ENCODE measurements at places on chromosomes 3 and 15.

DNA sequence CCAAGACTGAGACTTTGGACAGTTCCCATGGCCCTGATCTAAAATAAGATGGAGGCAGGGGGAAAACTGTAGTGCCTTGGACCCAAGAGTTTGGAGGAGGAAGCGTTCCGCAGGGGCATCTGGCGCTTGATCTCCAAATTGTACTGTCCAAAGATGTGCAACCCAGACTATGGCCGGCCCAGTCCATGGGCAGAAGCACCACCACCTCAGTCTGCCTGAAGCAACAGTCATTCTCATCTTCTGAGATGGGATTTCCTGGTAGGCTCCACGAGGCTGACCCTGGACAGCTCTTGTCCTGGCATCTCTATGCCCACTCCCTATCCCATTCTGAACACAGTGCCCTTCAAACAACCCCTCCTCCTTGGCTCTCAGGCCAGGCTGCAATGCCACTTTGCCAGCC is 3.6 kb downstream of the INSYN1 start:
- DNase-seq = no peak

DNA sequence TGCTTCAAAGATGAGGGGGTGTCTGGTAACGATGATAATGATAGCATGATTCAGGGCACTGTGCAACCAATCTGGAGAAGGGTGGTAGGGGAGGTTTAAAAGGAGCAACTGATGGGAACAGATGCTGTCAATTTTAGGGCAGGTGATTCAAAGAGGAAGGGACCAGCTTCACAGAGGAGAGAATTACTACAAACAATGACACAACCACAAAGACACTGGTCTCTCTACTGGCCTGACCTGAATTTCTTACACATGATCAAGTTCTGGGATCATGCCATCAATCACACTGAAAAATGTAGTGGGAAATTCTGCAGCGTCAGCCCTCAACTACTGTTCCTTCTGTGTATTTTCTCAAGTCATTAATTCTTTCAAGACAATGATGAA is 2.6 kb upstream of the CDV3 start:
- DNase-seq = no peak

GRCh38 chr3:103381296-103382079 is 946.7 kb downstream of the ZPLD1 start:
- no peak for DNase-seq

DNA sequence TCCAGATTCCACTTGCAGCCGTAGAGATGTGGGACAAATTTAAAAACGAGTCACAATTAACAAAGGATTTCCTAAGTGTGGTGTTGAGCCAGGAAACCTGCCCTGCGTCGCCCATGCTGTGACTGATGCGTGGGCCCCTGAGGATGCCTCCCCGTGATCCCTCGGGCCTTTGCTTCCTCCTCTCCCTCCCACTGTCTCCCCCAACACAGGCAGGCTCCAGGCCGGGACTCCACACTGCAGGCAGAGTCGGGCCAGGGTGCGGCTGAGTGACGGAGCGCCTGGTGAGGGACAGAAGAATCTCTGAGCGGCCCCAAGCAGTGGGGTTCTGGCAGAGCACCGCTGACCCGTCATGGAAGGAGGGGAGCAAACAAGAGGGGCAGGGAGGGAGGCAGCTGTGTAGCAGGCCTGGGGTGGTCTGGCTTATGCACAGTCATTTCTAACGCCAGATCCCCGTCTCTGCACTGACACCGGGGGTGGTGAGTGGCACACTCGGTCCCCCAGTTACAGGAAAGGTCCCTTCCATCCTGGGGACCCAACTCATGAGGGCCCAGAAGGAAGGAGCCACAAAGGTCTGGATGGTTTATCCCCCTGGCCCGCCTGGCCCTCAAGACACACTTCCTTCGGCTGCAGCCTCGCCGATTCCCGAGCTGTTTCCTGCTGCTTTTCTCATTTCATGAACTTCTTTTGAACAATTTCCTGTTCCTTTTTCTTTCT is 91.0 kb downstream of the XXYLT1 start:
- DNase-seq = no peak

DNA sequence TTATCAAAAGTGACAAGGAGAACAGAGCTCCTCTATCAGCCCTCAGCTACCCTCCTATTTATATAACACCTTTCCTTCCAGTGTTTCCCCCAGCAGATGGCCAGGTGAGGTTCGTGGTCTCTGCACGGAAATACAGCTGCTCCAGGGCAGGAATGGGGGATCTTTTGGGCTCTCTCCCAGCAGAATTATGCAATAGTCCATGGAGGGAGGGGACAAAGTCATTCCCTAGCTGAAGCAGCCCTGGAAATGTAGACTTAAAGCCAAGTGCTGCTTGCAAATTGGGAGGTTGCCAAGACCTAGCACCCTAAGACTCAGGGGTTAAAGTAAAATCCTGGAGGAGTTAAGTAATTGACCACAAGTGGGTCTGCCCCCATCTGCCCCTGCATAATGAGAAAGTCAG is 256.3 kb downstream of the LRTM1 start:
- DNase-seq = no peak

- DNase-seq = no peak
These were observed 880 bp downstream of the NISCH start for GRCh38 chr3:52456169-52456799.

GRCh38 chr3:188468662-188469061 is 314.7 kb downstream of the LPP start:
- DNase-seq = no peak

DNA sequence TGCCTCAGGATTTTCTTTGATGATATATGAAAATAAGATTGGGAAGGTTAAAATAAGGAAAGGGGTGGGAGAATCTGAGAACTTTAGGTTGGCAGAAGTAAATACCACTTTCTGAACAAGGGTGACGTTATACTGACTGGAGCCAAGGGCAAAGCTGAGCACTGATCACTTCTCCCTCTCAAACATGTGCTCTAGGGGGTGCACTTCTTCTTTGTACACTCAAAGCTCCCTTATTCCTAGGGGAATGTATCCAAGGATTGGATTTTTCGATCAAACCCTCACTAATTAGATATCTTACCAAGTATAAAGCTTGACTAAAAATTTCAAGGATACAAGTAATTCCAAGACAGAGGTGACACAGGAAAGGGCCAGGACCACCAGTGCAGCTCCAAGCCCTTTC is 243.9 kb upstream of the UMPS start:
- DNase-seq = no peak

- no peak for DNase-seq
These were observed 58.6 kb downstream of the TMOD3 start for GRCh38 chr15:51887887-51888592.

DNA sequence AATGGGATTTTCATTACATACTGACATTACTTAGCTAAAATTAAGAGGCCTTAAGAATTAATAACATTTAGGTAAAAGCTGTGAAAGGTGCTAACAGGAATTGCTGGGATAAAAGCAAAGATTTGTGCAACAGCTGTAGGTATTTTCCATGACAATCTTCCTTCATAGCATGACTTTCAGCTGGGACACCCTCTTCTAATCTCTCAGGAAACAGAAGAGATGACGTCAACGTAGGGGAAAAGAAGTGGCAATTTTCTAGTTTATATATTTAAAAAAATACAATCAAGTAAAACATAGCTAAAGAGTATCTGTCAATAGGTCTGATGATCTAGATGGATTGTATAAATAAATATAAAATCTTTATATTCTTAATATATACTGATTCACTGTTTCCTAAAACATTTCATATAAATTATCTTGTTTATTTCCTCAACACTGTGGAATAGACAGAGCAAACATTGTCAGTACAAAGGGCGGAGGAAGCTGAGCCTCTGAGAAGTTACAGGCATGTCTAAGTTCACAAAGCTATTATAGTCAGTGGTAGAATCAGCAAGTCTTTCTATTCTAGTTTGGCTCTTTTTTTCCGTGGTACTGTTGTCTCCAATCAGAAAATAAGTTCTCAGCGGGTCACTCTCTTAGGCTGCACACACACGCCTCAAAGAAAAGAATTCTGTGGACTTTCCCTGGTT is 217.0 kb downstream of the P3H2 start:
- no peak for DNase-seq

DNA sequence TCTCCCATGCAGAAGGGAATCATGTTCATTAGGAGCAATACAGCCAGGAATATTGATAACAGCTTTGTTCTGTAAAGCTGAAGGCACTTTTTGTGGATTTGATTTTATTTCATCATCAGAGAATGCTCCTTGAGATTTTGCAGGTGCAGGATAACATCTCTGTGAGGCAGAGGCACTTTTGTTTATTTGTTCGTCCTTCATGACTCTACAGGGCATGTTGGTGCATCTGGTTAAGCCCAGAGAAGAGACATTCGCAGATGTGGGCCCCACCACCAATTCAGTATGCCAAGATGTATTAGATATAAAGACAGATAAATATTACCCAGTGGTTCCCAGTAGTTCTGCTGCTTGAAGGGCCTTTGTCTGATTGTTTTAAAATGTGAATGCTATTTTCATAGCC is 368.1 kb upstream of the SEMA6D start:
- DNase-seq = peak; percentile 37

- DNase-seq = no peak
These were observed 449.5 kb upstream of the TBL1XR1 start for GRCh38 chr3:177646749-177647148.

DNA sequence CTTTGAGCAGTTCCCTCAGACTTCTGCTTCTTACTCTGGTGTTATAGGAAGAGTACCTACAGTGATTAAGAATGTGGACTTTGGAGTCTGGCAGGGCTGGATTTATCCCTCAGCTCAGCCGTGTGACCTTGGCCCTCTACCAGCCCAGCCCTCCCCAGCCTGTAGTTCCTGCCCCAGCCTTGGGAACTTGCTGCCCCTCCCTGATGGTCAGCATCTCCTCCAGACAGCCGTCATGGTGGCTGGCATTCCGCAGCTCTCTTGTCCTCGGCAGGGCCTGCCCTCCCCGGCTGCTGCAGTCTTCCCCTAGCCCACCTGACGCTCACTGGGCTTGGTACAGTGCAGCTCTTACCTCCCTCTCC is 21.9 kb upstream of the CPNE9 start:
- DNase-seq = no peak

DNA sequence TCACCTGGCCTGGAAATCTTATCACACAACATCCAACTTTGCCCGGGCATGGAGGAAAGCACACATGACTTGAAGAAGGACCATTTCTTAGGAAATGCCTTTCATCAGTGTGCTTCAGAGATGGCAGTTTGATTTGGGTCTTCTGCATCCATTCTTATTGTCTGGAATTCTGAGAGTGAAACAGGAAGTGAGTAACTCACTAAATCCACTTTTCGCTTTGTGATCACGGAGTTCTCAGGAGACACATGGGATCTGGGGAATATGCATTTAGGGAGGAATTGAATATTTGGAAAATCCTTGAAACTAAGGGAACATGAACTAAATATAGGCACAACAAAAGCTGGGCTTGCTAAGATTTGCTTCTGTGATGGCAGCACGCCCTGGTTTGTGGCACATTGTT is 212.5 kb upstream of the FEZF2 start:
- DNase-seq = no peak

- DNase-seq = no peak
These were observed 36.9 kb downstream of the LRRFIP2 start for GRCh38 chr3:37137516-37137915.

DNA sequence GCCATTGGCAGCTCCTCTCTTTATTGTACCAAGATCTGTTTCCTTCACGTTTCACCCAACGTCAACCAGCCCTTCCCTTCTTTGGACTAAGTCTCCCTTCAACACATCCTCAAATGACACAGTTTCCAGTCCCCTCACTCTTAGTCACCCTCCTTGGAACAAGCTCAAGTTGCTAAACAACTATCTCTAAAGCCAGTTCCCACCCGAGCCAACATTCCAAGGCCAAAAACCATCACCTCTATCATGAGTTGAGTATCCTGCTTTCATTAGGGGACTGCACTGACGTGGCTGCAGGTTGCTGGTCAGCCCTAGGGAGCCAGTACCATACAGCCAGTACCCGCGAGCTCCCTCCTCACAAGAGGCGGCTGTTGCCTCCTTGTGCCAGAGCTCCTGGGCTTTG is 73.8 kb downstream of the LIPC start:
- peak; percentile 34 for DNase-seq

GRCh38 chr15:86201313-86202008 is 121.8 kb downstream of the AGBL1 start:
- DNase-seq = no peak

GRCh38 chr3:127794402-127794801 is 27.9 kb downstream of the MGLL start:
- no peak for DNase-seq

GRCh38 chr15:48653913-48654670 is 8.6 kb upstream of the FBN1 start:
- DNase-seq = no peak

DNA sequence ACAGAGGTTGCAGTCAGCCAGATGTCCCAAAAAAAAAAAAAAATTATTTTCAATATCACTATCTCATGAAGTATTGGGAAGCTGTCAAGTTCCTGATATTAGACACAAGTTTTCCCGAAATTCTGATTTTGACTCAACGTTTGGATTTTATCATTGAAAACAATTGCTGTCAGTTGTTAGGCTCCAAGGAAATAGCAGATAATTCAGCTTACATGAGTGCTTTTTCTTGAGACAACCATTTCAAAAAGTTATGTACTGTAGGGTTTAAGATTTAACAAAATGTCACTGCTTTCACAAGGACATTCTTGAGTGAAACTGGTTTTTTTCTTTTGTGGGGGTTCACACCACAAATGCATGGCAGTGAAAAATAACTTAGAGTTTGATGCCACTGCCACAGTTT is 9.3 kb upstream of the SETD5 start:
- DNase-seq = no peak

- DNase-seq = no peak
These were observed 40.9 kb upstream of the EPHB1 start for GRCh38 chr3:134753999-134754742.

DNA sequence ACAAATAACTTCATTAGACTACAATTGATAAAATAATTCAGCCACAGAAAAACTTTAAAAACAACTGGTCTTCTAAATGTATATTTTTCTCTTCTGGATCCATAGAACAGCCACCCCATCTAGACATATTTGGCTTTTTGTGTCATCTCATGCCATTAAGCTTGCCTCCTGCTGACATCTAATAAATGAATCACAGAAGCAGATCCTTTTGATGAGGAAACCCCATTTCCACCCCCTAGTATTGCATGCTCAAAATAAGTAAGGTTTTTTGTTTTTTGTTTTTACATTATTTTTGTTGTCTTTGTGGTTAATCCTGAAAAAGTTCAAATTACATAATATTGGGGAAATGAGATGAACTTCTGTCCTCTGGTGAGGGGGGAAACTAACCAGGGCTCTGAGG is 94.8 kb downstream of the DUT start:
- DNase-seq = no peak

DNA sequence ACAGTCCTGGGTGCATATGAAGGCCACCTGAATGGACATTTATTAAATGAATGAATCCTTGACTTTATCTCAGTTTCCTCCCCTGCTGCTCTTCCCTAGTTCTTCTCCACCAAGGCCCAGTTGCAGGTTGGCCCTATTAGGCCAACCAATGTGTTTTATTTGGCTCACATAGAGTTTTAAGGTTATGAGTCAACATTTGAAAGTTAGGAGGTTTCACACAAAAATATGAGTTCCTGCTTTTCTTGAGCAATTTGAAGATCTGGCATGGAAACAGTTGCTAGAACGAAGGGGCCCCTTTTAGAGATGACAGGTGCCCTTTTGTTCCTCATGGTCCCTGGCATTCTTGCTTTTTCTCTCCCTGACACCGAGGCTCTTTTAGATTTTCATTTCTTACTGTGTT is 83.0 kb upstream of the PDZRN3 start:
- no peak for DNase-seq
